ENCODE measurements at places on chromosomes 5 and 9.

DNA sequence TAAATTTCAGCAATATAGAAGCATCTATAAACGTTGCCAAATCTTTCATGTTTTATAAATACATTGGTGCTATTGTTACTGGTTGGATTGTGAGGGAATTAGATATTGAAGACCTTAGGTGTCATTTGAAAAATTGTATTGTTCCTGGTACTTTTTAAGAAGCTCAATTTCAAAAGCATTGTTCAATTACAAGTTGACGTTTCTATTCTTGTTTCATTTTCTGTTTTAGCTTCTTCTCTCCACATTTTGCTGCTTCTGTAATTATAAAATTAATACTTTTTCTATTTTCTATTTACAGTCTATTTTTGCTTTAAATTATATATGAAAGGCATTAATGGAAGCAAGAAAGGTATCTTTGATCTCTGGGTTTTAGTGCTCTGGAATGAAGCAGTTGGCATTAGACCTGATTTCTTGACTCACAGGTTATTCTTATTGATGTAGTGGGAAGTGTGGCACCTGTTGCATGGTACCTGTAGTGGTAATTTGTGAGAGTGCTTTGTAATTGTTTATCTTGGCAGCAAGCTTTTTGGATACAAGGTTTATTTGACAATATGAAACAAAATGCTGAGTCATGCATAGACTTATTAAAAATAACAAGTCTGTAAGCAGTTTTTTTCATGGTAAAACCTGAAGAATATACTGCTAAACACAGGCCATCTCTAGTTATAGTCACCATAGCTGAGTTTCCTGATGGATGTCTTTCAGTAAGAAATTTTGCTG, 13.2 kb downstream of the MACIR start:
- DNase-seq, result no peak

DNA sequence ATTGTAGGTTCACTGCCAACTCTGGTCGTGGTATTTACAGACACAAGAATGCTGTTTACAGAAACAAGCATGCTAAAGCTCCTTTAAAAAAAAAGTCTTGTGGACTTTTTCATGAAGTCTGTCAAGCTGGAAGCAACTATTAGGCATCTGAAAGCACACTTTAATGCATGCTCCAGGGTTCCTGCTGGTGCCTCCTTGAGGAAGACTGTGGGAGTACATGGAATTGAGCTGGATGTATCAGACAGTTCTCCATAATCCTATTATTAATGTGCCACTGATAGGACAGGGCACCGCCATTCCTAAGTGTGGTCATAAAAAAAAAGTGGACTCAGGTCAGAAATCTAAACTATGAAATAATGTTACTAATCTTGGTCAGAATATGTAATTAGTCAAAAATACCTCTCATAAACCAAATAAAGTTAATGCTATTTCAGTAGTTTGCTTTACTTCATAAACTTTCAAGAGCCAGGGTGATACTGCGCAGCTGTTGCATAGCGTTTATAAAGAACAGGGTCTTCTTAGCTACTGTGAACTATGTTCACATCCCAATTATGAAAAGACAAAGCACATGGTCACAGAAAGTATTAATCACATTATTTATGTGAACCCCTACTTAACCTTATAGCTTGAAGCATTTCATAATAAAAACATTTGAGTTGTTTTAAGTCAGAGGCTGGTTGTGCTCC, 390.8 kb upstream of the PTGER4 start:
- no peak for DNase-seq

DNA sequence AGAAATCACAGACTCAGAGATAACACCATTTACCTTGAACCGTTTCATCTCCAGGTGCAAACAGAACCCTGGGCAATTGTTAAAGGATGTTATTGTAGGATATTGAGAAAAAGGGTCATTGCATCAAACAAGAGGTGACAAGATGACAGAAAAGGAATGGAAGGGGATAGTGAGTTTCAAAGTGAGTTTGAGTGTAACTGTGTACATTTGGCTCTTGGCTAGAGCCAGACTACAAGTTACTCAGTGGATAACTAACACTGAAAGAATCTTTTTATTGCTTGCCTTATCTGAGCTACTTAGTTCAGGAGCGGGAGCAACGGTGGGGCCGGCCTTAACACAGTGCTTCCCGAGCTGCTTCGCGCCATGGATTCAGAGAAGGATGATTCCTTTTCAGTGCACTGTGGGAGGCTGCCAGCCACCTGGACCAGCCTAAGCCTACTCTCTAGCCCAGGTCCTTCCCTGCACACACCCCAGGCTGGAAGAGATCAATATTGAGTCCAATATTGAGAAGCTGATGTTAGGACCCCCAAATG, 193.4 kb downstream of the ATPSCKMT start:
- no peak for DNase-seq

DNA sequence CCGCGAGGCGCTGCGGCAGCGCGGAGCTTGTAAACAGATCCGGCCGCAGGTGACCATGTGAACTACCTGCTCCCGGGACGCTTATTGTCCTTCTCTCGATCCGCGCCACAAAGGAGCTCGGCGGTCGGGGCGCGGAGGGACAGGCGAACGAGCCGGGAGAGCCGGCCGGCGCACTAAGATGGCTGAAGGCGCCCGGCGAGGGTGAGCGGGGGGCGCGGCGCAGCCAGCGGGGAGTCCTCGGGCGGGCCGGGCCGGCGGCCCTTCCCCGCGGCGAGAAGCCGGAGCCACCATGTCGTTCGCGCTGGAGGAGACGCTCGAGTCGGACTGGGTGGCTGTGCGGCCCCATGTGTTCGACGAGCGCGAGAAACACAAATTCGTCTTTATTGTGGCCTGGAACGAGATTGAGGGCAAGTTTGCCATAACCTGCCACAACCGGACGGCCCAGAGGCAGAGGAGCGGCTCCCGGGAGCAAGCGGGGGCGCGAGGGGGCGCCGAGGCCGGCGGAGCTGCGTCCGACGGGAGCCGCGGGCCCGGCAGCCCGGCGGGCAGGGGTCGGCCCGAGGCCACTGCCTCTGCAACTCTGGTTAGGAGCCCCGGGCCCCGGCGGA, 535 bp downstream of the JMY start:
- no peak for DNase-seq

DNA sequence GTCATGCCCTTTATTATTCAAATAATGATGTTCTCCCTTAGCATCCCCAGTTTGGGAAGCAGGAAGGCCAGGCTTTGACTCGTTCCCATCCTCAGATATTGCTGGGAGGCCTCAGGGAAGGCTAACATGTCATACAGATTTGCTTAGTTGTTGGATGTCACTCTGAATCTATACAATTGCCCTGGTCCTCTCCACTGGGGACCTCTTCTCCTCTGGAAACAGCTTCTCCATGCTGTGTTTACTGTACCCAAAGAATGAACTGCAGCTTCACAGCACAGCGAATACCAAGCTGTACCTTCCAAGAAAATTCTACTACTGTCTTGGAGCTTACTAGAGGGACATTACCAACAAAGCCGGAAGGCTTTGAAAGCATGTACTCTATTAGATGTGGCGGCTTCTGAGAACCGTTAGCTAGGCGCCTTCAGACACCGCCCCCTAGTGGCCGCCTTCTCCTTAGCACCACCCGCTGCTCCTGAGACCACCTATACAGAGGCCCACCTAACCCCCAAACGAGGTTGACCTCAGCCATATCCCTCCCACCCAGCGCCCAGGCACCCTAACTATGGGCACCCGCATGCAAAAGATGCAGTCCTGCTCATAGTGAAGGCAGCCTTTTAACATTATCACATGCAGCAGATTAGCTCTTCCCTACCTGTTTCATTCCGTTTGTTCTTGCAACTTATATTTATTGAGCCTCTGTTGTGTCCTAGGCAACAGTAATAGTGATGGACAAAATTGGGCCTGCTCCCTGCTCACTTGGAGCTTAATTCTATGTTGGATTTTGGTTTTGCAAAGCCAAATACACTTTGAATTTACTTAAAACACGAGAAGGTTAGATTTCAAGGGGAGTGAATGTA, 34.9 kb upstream of the FOXI1 start:
- peak; percentile 40 for DNase-seq

DNA sequence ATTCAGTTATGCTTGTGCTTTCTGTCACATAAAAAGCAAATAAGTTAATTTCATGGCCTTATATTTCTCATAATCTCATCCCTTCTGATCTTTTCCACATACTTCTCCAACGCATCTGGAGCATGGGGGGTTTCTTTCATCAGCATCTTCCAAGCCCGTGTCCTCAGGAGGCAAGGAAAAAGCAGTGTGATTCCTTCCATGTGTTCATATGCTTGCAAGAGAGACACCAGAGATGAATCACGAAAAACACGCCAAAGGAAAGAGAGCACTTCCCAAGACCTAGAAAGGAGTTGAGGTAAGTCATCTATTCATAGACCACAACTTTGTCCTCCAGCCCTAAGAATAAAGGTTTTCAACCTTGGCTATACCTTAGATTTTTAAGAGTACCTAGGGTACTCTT, 26.0 kb upstream of the SVEP1 start:
- no peak for DNase-seq

GRCh38 chr5:36535859-36536615, 70.4 kb upstream of the SLC1A3 start:
- no peak for DNase-seq

Data from NT2/D1 (cell line).